G401 (cell line): ENCODE measurements at places on chromosomes 1 and 21. TPM values are rescaled to one million over a fixed set of nuclear protein-coding genes. Genes with fewer than 3 reads are reported as not detected.

AKR7A3 gene
- total RNA-seq: not detected in 2 replicates

RCC1 gene
- 116 and 139 TPM in 2 replicates for total RNA-seq

FBXO2 gene
- 138 and 175 TPM in 2 replicates for total RNA-seq

TP53BP2 gene
- total RNA-seq: 57.6 and 114 TPM in 2 replicates
